ENCODE measurements at places on chromosomes 5 and 9. TPM values are rescaled to one million over a fixed set of nuclear protein-coding genes. Genes with fewer than 3 reads are reported as not detected.

HTR4 gene
- total RNA-seq = 0.76 TPM

GRCh38 chr5:149452665-149453617 lies 73.8 kb upstream of the IL17B start:
- H3K4me1 ChIP-seq = peaks cover 74% of the 10 kb centered on the region
- DNase-seq = no peak
- H3K4me3 ChIP-seq = no peak overlapping the region
- peak overlapping the region; percentile 85 for H3K27ac ChIP-seq
- H3K27me3 ChIP-seq = no peaks in the 10 kb centered on the region
- no peaks in the 10 kb centered on the region for H3K36me3 ChIP-seq

PFN3 gene
- not detected for total RNA-seq

- H3K4me3 ChIP-seq = no peak overlapping the region
- no peak overlapping the region for H3K27ac ChIP-seq
- DNase-seq = no peak
- H3K36me3 ChIP-seq = no peaks in the 10 kb centered on the region
- H3K27me3 ChIP-seq = no peaks in the 10 kb centered on the region
- H3K4me1 ChIP-seq = no peaks in the 10 kb centered on the region
Observed at GRCh38 chr9:71509054-71509453, 259.3 kb downstream of the CEMIP2 start.

DNA sequence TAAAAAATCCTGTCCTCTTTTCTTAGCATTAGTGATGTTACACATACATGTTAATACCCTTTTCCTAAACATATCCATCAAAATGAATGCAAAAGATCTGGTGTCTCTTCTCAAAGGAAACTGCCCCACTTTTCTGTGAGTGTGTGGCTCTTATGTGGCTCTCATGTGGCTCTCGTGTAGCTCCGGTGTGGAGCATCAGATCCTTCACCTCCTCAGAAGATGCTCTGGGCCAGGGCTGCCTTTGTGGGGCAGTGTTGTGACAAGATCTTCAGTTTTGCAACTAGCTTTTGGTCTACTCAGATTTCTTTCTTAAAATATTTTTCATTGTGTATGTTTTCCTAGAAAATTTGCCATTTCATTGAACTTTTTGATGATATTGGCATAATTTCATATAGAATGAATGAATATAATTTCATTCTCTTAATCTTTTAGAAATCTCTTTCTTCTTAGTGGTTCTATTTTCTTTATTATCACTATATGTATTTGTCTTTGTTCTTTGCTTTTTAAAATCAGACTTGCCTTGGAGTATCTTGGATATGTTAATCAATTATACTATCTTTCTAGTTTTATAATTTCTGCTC lies 19.4 kb downstream of the GARNL3 start:
- H3K27ac ChIP-seq = no peak overlapping the region
- no peaks in the 10 kb centered on the region for H3K4me1 ChIP-seq
- H3K27me3 ChIP-seq = no peaks in the 10 kb centered on the region
- no peak for DNase-seq
- no peaks in the 10 kb centered on the region for H3K36me3 ChIP-seq

LRRC8A gene
- 140 TPM for total RNA-seq

DNA sequence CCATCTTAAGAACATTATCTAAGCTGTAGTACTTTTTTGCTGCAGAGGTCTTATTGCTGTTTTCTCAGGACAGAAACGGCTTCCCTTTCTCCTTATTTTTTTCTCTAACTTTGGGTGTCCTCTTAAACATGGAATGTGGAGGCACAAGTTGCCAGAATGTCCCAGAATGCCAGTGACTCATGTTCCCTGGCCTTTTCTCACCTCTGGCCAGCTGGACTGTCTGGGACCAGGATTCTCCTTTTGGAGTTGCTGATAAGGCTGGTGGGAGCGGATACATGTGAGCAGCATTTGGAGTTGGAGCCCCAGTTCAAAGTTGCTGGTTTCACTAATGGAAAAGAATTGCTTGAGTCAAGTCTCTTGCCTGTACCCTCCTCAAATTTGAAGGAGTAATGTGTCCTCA lies 112.8 kb downstream of the ARHGAP26 start:
- H3K4me1 ChIP-seq = no peaks in the 10 kb centered on the region
- H3K4me3 ChIP-seq = no peak overlapping the region
- H3K27ac ChIP-seq = no peak overlapping the region
- no peak for DNase-seq
- no peaks in the 10 kb centered on the region for H3K36me3 ChIP-seq

- DNase-seq = no peak
- no peaks in the 10 kb centered on the region for H3K4me1 ChIP-seq
- no peak overlapping the region for H3K4me3 ChIP-seq
- H3K27me3 ChIP-seq = no peaks in the 10 kb centered on the region
- H3K27ac ChIP-seq = no peak overlapping the region
- no peaks in the 10 kb centered on the region for H3K36me3 ChIP-seq
Observed at GRCh38 chr9:125896404-125896803, 149.2 kb downstream of the PBX3 start.

DNA sequence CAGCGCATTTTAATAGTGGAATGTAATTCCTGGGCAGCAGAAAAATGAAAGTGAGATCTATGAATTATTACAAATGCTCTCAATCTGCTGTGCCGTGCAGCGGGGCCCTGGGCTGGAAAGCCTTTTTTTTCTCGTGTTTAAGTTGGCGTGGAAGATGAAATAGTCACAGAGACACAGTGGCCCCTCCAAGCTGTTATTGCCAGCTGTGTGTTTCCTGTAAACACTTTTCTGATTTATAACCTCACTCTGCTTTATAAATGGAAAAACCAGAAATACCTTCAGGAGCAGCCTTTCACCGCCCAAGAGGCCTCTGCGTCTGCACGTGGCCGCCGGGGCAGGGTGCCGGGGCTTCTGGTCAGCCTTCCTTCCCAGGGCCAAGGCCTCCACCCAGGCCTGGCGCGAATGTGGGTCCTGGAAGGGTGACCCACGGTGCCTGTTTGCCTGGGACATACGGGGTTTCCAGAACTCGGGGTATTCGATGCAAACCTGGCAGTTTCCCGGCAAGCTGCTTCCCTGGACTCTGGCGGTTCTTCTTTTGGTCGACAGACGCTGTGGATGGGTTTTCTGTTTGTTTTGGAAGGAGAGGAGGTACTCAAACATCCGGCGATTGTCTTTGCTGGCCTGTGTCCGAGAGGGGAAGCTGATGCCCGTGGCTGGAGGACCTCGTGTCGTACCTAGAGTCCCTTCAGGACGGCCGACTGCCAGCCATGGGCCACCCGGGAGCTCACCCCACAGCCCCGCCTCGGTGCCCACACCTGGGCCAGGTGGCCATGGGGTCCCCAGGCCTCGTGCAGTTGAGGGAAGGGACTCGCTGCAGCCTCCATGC lies 256.7 kb downstream of the PARP8 start:
- H3K27ac ChIP-seq = no peak overlapping the region
- no peak overlapping the region for H3K4me3 ChIP-seq
- H3K36me3 ChIP-seq = no peaks in the 10 kb centered on the region
- no peaks in the 10 kb centered on the region for H3K4me1 ChIP-seq

OR1J2 gene
- not detected for total RNA-seq

DNA sequence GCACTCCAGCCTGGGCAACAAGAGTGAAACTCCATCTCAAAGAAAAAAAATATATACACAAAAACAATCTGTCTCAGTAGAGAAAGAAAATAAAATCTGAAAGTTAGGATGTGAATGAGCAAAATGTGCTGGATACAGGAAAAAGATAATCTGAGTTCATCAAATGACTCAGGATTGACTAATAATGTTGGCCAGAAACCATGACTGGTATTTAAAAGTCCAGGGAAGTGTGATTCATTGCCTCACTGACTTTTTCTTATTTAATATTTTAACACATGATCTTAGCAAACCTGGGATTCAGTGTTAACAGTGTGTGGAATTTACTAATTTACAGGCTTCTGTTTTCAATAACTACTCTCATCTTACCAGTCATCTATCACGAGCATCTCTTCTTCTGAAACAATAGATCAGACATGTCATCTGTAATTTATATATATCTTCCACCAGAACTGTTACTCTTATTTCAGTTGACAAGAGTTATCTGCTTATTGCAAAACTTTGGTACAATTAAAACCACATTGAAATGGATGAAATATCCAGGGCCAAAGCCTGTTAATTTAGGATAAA lies 256.7 kb downstream of the CDH12 start:
- no peak overlapping the region for H3K27ac ChIP-seq
- no peaks in the 10 kb centered on the region for H3K27me3 ChIP-seq
- no peaks in the 10 kb centered on the region for H3K4me1 ChIP-seq
- H3K36me3 ChIP-seq = no peaks in the 10 kb centered on the region
- H3K4me3 ChIP-seq = no peak overlapping the region

GRCh38 chr5:78001197-78001596 lies 225.1 kb upstream of the TBCA start:
- H3K4me1 ChIP-seq = no peaks in the 10 kb centered on the region
- H3K4me3 ChIP-seq = no peak overlapping the region
- DNase-seq = no peak
- no peak overlapping the region for H3K27ac ChIP-seq

KIF4B gene
- total RNA-seq = not detected

DMRT3 gene
- not detected for total RNA-seq

SPEF2 gene
- total RNA-seq = 1.2 TPM

CAMK2A gene
- total RNA-seq = not detected

NR2F1 gene
- total RNA-seq = 3.6 TPM

DNA sequence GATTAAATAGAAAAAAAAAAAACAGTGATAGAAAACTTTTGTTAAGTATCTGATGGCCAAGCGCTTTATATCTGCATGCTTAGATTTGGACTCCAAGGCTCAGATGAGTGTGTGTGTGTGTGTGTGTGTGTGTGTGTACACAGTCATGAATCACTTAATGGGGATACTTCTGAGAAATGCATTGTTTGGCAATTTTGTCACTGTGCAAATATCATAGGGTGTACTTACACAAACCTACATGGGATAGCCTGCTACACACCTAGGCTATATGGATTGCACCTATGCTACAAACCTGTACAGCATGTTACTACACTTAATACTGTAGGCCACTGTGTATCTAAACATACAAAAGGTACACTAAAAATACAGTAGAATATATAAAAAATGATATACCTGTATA lies 635.6 kb upstream of the NUDT12 start:
- H3K4me1 ChIP-seq = no peaks in the 10 kb centered on the region
- H3K4me3 ChIP-seq = no peak overlapping the region
- no peaks in the 10 kb centered on the region for H3K27me3 ChIP-seq
- H3K36me3 ChIP-seq = no peaks in the 10 kb centered on the region
- no peak overlapping the region for H3K27ac ChIP-seq

DNA sequence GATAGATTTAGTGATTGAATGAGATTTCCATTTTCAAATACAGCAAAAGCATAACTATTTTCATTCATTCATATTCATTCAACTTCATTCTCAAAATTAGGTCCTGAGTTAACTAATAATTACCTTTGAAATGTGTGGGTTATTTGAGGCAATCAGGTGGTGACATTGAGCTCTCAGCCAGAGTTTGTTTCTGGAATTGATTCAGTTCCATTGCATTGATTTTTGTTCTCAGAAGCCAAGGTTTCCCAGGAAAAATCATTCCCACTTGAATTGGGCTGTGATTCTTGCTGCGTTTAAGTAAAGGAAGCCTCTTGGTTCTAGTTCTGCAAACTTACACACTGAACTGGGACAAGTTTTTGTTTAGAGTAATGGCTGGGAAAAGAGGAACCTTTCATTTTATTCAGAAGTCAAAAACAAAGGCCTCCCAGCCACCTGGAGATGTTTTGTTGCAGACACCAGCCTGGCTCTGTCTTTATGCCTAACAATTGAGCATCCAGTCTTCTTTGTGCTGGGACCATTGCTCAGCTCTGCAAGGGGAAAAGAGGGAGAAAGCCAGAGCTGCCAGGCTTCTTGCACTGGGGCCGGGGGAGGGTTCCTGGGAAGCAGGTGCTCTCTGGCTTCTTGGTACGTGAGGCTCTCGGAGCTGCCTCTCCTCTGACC lies 198.6 kb downstream of the TRIO start:
- DNase-seq = no peak
- H3K27me3 ChIP-seq = no peaks in the 10 kb centered on the region
- peaks cover 6% of the 10 kb centered on the region for H3K4me1 ChIP-seq
- no peak overlapping the region for H3K27ac ChIP-seq
- H3K4me3 ChIP-seq = no peak overlapping the region
- H3K36me3 ChIP-seq = no peaks in the 10 kb centered on the region

LCN15 gene
- not detected for total RNA-seq

- no peaks in the 10 kb centered on the region for H3K4me1 ChIP-seq
- no peaks in the 10 kb centered on the region for H3K36me3 ChIP-seq
- H3K4me3 ChIP-seq = no peak overlapping the region
- no peak overlapping the region for H3K27ac ChIP-seq
- DNase-seq = no peak
Observed at GRCh38 chr9:107127608-107128007, 155.5 kb upstream of the RAD23B start.

DNA sequence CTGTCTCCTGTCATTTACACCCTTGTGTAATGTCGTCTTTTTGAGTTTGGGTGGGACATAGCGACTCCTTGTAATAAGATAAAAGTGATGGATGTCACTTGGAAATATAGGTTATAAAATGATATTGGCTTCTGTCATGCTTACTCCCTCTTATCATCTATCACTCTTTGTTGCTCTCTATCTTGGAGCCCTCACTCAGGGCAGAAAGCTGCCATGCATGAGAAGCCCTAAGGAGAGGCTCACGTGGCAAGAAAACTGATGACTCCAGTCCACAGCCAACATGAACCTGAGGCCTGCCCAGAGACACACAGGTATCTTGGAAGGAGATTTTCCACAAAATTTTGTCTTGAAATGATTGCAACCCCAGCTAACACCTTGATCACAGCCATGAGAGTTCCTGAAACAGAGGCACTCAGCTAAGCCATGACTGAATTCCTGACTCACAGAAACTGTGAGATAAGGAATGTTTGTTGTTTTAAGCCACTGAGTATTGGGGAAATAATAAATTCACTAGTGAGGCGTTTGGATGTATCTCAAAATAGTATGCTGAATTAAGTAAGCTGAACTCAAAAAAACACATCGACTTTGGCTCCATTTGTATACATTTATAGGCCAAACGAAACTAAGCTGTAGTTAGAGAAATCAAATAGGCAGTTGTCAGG lies 216.7 kb downstream of the CDH18 start:
- no peak overlapping the region for H3K4me3 ChIP-seq
- no peak overlapping the region for H3K27ac ChIP-seq
- H3K4me1 ChIP-seq = no peaks in the 10 kb centered on the region
- no peaks in the 10 kb centered on the region for H3K27me3 ChIP-seq
- DNase-seq = no peak

AK1 gene
- total RNA-seq = 11.1 TPM

DNA sequence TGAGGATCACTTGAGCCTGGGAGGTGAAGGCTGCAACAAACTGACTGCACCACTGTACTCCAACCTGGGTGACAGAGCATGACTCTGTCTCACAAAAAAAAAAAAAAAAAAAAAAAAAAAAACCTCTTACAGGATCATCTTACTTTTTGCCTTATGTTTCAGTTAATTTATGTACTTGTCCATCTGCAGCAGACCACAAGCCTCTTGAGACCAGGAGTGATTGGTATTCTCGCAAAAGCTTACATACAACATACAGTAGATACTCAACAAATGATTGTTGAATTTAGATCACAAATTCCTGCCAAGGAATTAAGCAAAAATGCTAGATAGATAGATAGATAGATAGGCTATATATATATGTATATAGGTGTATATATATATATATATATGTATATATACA lies 12.4 kb downstream of the CEMIP2 start:
- peaks cover 50% of the 10 kb centered on the region for H3K4me1 ChIP-seq
- no peak for DNase-seq
- no peaks in the 10 kb centered on the region for H3K36me3 ChIP-seq
- no peak overlapping the region for H3K4me3 ChIP-seq
- no peak overlapping the region for H3K27ac ChIP-seq
